ENCODE measurements at places on chromosomes 13 and 19.
A peak's percentile ranks its signal among the peaks of the same experiment; 100 is the strongest.

DNA sequence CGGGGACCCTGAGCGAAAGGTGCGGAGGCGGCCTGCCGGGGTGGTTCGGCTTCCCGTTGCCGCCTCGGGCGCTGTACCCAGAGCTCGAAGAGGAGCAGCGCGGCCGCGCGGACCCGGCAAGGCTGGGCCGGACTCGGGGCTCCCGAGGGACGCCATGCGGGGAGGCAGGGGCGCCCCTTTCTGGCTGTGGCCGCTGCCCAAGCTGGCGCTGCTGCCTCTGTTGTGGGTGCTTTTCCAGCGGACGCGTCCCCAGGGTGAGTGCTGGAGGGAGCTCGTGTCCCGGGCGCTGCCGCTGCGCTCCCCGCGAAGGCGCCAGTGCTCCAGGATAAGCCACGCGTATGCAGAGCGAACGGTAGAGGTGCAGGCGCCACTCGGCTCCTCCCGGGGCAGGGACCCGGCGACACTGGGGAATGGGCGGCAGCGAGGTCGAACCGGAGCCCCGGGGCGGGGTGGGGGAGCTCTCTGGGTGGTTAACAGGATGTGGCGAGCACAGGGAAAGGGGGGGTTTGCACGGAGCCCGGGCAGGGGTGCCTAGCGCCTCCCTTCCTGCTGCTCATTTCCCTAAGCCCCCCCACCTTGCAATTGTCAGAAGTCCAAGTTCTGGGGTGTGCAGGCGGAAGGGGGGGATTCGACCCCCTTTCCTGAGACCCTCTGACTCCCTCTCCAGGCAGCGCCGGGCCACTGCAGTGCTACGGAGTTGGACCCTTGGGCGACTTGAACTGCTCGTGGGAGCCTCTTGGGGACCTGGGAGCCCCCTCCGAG is at the start of gene IL27RA:
Gene IL27RA (plus strand): TSS at position 44 of the 762 bp plus-strand sequence. CDS start 111 bp downstream, at position 155.
- DNase-seq = peak; percentile 72

GRCh38 chr19:45693106-45693788 is 781 bp downstream of the QPCTL start:
- peak; percentile 79 for DNase-seq

GRCh38 chr19:17058236-17058635 is 17.0 kb downstream of the HAUS8 start:
- DNase-seq = no peak

DNA sequence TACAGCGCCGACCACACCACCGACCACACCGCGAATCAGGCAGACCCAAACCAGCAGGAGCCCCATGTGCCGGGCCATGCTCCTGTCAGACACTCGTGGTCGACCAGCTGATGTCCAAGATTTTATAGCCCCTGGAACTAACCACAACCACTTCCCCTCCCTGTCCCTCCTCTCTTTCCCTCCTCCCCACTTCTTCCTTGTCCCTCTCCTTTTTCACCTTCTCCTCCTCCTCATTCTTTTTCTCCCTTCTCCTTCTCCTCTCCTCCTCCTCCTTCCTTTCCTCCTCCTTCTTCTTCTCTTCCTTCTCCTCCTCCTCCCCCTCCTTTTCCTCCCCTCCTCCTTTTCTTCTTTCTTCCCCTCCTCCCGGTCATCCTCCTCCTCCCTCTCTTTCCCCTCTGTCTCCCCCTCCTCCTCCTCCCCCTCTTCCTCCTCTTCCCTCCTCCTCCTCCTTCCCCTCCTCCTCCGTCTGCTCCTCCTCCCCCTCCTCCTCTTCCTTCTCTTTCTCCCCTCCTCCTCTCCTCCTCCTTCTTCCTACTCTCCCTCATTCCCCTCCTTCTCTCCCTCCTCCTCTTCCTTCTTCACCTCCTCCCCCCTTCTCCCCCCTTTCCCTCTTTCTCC is 670 bp downstream of the BSPH1 start:
- no peak for DNase-seq

GRCh38 chr13:113632706-113633484 is 25.1 kb downstream of the ATP4B start:
- DNase-seq = no peak

- no peak for DNase-seq
These were observed 45.4 kb downstream of the ARHGEF18 start for GRCh38 chr19:7393939-7394730.

DNA sequence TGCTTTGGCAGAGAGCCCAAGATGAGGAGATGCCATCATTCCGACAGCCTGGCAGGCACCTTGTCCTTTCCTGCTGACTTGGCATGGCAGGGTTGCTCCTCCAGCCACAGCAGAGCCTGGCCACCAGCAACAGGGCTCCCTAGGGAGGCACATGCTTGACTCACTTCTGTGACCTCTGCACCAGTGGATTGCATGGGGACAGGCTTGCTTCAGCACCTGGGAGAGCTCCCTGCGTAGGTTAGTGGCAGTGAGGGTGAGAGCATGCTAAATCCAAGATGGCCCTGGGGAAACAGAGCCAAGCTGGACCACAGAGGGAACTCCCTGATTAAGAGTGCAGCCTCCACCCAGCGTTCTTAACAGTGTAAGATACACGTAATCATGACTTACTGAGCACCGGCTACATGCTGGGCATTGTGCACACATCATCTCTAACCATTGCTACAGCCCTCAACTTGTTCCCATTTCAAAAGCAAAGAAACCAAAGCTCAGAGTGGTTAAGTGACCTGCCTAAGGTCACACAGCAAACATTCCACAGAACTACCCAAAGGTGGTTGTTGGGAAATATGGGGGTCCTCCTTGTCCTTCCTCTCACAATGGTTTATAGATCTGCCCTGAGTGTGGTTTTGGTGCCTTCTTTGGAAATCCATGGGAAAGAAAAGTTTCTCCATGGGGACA is 116.6 kb upstream of the UQCRFS1 start:
- no peak for DNase-seq

GRCh38 chr13:27172495-27172842 is 858 bp upstream of the USP12 start:
- no peak for DNase-seq

GRCh38 chr19:55486971-55487923 is 989 bp upstream of the SSC5D start:
- DNase-seq = no peak

DNA sequence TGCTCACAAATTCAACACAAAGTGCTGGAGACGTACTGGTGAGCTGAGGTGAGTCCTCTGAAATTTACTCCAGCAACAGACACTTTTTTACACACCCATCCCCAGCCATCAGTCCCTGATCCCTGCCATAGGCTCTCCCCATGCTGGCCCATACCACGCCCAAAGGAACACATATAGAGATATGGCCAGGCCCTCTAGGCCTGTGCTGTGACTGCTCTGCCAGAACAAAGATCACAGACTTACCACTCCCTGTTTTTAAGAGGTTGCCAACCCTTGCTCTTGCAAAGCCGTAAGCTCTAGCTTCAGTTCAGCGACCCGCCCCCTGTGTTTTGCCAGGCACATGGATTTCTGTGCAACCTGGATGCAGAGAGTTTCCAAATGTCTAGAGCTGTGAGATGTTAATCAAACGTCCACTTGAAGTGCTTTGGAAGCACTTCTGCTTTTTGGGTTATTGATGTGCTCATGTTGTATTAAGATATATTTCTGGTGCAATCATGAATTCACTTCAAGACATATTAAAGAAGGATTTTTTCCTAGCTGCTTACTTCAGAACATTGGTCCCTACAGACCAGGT is 59.7 kb downstream of the DLEU7 start:
- no peak for DNase-seq

DNA sequence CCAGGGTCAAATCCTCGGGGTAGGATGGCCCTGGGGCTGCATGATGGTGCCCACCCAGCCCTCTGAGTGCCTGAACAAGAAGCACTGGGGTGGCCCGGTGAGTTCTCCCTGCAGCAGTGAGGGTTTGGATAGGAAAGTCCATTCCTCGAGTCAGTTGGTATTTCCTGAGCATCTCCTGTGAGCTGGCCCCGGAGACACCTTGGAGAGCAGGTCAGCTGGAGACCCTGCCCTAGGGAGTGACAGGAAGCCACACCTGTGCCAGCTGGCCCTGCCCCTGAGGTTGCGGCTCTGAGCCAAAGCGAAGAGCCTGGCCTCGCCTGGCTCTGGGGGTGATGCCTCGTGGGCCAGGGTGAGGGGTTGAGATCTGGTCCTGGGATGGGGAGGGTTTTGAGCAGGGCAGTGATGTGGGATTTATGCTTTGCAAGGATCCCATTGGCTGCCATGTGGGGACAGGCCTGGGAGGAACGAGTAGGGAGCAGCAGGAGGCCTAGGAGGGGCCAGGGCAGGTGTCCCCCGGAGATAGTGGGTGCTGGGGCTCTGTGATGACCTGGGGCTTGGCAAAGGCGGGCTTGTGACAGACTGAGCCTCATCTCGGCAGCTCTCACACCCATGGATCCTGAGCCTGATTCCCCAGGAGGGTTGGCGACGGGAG is 16.0 kb downstream of the CRTC1 start:
- no peak for DNase-seq

DNA sequence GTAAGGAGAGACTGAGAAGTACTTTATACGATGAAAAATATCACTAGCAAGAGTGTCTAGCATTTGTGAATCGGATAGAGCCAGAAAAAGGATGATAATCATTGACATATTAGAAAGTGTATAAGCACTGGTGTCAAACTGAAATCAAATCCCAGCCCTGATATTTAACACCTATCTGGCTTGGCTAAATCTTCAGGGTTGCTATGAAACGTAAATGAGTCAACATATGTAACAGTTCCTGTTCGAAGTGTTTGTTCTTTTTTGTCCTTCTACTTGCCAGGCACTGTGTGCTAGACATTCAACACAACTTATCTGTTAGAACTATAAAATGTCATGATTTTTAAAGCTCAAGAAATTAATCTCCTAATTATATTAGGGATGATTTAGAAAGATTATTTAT is 40.8 kb downstream of the SERPINE3 start:
- DNase-seq = no peak

DNA sequence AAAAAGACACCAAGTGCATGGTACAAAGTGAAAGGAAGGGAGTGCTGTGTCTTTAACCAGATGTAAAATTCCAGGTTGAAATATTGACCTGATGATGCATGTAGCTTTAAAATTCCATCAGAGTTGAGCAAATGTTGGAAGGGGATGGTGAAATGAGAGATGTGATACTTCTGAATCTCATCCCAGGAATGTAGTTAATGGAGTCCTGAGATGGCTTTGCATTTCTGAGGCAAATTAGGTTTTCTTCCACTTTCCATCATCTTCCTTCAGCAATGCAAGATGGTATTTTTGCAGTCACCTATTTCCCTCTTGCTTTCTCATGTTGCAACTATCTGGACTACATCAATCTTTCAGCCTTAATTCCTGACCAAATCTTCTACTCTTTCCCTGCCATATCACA is 194.1 kb upstream of the MIR17HG start:
- DNase-seq = no peak

- DNase-seq = no peak
These were observed 18.7 kb downstream of the PLVAP start for GRCh38 chr19:17358395-17358794.

GRCh38 chr13:106100171-106100919 is 435.1 kb downstream of the EFNB2 start:
- DNase-seq = no peak

DNA sequence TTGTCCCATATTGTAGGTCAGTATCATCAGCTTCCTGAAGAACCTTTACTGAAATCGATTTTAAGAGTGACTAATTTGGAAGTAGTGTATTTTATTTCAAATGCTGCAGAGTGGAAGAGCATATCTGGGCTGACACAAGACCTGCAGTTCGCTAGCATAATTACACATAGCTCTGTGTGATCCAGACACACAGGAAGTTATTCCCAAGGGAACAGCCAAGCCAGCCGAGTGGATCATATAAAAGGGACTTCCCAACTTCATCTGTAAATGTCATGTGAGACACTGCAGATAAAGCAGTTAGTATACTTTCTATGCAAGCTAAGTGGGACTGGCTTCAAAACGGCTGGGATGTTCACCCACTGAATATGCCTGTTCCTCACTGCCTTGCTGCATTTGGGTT is 760.4 kb downstream of the SLITRK1 start:
- no peak for DNase-seq

DNA sequence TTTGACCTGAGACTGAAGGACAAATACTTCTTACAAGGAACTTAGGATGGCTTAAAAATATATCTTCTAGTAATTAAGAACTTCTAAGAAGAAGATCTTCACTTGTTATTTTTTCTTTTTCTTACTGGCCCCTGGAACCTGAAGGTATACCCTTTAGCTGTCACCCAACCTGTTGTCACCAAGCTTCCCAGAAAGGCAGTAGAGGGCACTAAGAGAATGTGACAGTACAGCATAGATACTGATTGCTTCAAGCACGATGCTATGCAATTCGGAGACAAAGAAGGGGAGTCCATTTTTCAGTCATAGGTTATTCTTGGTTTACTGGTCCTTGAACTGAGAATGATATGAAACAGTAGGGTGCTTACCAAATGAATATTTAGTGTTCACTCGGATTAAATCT is 208.3 kb upstream of the PCDH9 start:
- DNase-seq = no peak

- no peak for DNase-seq
These were observed 14.2 kb downstream of the ZAR1L start for GRCh38 chr13:32300920-32301319.

DNA sequence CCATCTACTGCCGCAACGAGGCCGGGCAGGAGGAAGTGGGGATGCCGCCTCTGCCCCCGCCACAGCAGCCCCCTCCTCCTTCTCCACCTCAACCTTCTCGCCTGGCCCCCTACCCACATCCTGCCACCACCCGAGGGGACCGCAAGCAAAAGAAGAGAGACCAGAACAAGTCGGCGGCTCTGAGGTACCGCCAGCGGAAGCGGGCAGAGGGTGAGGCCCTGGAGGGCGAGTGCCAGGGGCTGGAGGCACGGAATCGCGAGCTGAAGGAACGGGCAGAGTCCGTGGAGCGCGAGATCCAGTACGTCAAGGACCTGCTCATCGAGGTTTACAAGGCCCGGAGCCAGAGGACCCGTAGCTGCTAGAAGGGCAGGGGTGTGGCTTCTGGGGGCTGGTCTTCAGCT is 3.4 kb upstream of the NUP62 start:
- peak; percentile 11 for DNase-seq

GRCh38 chr13:49314344-49314882 is 66.7 kb downstream of the CDADC1 start:
- DNase-seq = no peak

GRCh38 chr13:104483631-104484030 is 1417.4 kb upstream of the SLC10A2 start:
- DNase-seq = no peak

GRCh38 chr13:110589793-110590390 is 25.5 kb upstream of the NAXD start:
- DNase-seq = no peak

GRCh38 chr13:49071341-49071937 is 95.7 kb downstream of the FNDC3A start:
- DNase-seq = no peak

DNA sequence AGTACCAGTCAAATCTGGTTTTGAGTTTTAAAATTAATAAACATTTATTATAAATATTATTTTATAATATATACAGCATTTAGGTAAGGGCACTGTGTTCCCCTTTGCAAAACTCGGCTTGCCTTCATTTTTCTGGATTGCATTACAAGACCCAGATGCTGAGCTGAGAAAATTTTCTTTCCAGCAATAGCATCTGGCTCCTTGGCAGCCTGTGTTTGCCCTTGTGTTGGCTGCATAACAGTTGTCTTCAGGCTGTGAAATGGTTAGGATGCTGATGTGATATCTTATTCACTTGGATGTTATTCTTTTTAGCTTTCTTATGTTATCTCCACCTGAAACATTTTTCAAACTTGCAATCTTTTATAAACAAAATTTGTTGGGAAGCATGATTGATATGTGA is 784.4 kb downstream of the DACH1 start:
- DNase-seq = no peak

GRCh38 chr13:49403996-49404702 is 39.7 kb downstream of the CAB39L start:
- no peak for DNase-seq
